Memory B cell (primary cell): ENCODE measurements at places on chromosomes 13 and 19.

GRCh38 chr13:99383946-99384345 lies 76.7 kb upstream of the GPR183 start:
- DNase-seq = no peak

DNA sequence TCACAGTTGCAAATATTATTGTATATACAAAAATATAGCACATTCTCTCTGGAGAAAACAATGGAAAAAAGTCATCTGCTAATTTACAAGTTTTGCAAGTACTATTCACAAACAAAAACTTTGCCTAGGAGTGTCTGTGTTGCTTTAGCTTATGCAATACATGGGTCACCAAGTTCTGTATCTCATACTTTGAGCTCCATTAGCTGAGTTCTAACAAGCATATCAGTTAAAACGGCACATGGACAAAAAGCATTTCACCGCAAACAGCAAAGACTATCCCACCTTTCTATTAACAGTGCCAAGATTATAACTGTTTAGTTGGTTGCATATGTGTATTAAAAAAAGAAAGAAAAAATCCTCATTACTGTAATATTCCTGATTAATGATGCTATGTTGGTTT lies 4.6 kb downstream of the SPRY2 start:
- no peak for DNase-seq

DNA sequence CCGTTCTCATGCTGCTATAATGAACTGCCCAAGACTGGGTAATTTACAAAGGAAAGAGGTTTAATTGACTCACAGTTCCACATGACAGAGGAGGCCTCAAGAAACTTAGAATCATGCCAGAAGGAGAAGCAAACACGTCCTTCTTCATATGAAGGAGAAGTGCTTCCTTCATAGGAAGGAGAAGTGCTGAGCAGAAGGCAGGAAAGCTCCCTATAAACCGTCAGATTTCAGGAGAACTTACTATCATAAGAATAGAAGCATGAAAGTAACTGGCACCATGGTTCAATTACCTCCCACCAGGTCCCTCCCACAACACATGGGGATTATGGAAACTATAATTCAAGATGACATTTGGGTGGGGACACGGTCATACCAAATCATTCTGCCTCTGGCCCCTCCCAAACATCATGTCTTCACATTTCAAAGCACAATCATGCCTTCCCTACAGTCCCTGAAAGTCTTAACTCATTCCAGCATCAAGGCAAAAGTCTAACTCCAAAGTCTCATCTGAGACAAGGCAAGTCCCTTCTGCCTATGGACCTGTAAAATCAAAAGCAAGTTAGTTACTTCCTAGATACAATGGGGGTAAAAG lies 10.6 kb downstream of the ACOD1 start:
- no peak for DNase-seq

- DNase-seq = no peak
These were observed 14.9 kb downstream of the HNRNPM start for GRCh38 chr19:8459520-8460270.

GRCh38 chr13:20174656-20175405 lies 14.0 kb upstream of the GJA3 start:
- no peak for DNase-seq

DNA sequence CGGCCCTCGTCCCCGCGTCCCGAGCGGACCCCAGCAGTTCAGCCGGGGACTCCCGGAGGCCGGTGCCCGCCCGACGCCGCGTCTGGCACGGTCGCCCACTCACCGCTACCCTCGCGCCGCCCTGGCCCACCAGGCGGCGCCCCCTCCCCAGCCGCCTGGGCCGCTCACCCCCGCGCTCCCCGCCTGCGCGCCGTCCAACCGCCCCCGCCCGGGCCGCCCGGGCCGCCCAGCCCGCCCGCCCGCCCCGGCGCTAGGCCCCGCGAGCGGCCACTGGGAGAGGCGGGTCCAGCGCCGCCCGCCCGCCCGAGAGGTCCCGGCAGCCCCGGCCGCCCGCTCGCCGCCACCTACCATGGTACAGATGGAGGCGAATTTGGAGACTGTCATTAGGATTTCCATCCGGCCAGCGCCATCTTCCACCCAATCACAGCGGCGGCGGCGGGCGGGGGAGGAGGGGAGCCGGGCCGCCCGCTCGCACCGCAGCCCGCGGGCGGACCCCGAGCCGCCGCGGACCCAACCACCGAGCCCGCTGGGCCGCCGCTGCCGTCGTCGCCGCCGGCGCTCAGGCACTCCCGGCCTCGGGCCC lies at the start of gene USP12:
Gene USP12 (minus strand): TSS at position 568 of the 583 bp plus-strand sequence. CDS start 172 bp downstream, at position 396.
- no peak for DNase-seq

DNA sequence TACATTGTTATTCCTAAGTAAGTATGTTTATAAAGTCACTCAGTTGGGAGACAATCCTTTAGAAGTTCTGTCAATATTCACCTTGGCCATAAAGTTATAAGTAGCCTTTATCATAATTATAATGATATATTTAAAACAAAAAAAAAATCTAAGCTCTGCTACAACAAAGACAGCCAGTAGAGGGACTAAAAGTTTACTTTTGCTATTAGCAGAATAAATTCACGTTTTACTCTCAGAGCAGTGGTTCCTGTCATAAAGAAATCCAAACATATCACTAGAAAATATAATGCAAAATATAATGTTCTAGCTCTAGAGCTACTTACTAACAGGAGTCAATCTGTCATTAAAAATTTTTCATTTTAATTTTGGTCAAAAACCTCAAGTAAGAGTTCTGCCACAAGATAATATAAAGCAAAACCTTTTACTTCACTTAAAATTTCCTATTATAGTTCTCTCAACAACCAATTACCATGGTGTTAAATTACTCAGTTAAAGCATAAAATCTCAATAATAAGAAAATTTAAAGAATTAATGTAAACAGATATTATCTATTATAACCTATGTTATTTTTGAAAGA lies 17.7 kb downstream of the INTS6 start:
- DNase-seq = peak; percentile 29

DNA sequence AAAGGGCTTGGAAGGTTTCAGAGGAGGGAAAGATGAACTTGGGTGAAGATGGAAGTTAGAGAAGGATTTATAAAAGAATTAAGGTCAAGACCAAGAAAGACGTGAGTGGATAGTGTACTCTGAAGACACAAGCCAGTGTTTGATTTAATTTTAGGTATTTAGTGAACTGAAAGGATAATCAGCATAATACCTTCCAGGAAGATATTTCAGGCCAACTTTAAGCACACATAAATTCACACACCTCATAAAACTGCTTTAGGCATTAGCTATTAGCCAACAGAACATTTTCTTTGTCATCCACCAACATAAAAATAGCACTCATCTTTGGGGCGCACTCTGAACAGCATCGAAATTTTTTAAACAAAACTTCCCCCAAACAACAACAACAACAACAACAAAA lies 71.7 kb upstream of the CSNK1A1L start:
- DNase-seq = no peak

DNA sequence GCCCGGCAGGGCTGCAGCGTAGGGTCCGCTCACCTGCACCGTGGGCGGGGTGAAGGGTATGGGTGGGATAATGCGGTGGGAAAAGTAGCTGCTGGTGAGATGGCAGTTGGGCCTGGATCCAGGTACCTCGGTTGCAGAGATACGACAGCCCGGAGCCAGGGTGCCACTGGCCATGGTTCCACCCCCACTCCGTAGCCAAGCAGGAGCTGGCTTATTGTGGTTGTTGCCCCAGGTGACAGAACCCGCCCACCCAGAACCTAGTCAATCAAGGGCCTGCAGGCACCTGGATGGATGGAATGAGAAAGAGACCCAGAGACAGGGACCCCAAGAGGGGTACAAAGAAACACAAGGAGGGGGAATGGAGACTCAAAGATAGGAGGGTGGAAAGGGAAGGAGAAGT lies 3.5 kb upstream of the LHB start:
- DNase-seq = no peak

- DNase-seq = no peak
These were observed 181.9 kb downstream of the PCDH9 start for GRCh38 chr13:67048084-67048820.

DNA sequence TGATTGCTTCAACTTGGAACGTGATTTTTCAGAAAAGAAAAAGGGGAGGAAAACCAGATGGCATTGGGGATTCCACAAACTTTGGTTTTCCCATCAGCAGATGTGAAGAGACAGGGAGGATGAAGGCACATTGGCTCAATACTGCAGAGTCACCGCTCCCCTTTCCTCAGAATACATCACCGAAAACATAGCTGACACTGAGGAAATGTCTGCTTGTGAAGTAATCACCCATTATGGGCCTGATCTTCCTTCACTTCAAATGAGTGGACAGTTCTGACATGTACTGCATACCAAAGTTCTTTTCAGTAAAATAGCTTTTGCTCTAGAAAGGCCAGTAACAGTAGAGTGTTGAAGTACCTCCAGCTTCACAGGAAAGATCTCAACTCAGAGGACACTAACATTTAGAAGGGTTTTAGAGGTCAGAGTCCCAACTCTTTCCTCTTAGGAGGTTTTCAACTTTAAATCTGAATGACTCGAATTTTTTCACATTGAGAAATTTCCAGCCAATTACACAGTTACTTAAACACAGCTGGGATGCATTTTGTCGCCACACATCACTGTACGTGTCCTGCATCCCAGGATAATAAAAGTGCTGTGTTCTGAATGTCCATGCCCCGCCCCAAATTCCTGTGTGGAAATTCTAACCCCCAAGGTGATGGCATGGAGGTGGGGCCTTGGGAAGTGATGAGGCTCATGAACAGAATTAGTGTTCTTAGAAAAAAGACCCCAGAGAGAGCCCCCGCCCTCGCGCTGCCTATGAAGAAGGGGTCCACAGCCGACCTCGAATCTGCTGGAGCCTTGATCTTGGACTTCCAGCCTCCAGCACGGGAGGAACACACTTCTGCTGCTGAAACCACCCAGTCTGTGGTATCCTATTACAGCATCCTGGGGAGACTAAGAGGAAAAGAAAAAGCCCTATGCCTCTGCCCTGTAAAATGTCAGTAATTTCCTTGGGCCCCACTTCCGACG lies 77.7 kb downstream of the COL4A1 start:
- DNase-seq = no peak

- no peak for DNase-seq
These were observed 167.5 kb upstream of the TMTC4 start for GRCh38 chr13:100842136-100842535.

DNA sequence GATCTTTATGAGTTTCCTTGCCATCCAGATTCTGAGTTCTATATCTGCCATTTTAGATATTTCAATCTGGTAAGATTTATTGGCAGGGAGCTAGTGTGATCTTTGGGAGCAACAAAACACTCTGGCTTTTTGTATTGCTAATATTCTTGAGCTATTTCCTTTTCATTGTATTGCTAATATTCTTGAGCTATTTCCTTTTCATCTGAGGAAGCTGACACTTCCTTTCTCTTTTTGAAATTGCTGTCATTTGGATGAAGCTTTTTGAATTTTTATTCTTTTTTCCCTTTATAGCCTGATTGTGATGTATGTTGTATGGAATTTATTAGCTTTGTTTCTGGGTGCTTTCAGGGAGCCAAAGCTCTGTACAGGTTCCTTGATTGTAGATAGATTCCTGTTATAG lies 873.5 kb upstream of the ATXN8OS start:
- DNase-seq = no peak

- DNase-seq = no peak
These were observed 174.1 kb upstream of the MYO16 start for GRCh38 chr13:108455320-108455719.

- no peak for DNase-seq
These were observed 165.6 kb downstream of the MZT1 start for GRCh38 chr13:72561791-72562190.

DNA sequence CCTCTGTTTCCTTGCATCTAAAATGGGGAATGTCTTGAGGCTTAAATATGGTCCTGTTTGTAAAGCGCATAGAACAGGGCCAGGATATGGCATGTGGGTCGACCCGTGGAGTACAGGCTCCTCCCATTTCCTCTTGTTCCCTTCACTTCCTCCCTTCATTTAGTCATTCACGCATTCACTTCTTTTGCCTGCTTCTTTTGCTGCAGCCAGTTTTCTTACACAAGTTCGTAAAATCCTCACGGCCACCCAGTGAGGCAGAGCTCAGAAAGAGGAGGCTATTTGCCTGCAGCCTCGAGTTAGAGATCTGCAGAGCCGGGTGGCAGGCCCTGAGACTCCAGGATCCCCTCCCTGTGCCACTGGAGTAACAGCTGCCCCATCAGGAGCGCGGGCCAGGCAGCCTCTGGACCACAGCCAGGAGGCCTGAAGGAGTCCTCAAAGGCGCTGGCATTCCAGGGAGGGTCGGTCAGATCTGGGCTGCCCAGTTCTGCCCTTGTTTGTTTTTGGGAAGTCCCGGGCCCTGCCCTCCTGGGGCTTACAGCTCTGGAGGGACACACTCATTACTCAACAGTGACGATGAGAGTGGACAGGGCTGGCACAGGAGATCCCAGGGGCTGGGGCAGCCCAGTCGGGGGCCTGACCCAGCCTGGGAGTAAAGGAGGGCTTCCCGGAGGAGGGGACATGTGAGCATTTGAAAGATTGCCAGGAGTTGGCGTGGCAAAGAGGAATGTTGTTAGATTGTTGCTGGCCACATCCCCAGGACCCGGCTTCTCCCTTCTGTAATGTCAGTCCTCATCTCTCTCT lies 4.6 kb downstream of the PPP5C start:
- DNase-seq = no peak

- no peak for DNase-seq
These were observed 782.0 kb downstream of the SLITRK1 start for GRCh38 chr13:83100237-83100636.

DNA sequence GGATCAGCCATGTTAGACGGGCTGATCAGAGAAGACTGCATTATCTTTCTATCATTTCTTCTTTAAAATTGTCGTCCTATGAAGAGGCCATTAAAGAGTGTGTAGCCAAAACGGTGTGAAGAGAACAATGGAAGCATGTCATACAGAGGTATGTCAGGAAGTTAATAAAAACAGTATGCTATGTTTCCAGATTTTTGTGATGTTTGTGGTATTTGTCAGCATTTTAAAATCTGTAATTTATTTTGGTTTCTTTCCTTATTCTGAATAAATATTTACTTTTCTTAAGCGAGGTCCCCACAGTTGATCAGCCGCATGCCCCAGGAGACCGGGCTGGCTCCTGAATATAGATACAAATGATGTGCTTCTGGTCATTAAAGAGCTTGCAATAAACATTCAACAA lies 142.9 kb upstream of the SERP2 start:
- no peak for DNase-seq

GRCh38 chr13:23440821-23441618 lies 7.5 kb upstream of the SACS start:
- no peak for DNase-seq
